Stimulated activated CD8-positive, alpha-beta memory T cell treated with anti-CD3 and anti-CD28 coated beads, Interleukin-4, amount 100 ng/mL, for 1 hour (primary cell): ENCODE measurements at places on chromosomes 2 and 18.

GRCh38 chr2:31446848-31447247, 32.3 kb upstream of the XDH start:
- DNase-seq, result no peak

DNA sequence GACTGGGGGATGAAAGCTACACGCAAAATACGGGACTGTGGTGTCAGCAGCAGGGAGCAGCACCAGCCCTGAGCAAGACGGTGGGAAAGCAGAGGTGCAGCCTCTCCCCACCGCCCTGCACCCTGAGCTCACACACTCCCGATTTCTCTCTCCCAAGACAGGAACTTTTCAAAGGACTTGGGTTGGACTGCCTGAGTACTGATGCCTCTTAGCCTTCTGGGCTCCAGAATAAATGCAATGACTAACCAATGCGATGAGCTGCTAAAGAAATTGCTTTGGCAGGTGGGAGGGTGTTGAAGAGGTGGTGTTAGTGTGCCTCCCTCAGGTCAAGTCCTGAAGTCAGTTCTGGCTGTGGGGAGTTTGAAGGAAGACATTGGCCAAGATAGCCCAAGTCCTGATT, 9.6 kb downstream of the TRIM54 start:
- no peak for DNase-seq

GRCh38 chr2:99181624-99182000, 628 bp downstream of the MRPL30 start:
- DNase-seq, result no peak

GRCh38 chr2:112257575-112257974, 2.7 kb upstream of the ZC3H8 start:
- no peak for DNase-seq

DNA sequence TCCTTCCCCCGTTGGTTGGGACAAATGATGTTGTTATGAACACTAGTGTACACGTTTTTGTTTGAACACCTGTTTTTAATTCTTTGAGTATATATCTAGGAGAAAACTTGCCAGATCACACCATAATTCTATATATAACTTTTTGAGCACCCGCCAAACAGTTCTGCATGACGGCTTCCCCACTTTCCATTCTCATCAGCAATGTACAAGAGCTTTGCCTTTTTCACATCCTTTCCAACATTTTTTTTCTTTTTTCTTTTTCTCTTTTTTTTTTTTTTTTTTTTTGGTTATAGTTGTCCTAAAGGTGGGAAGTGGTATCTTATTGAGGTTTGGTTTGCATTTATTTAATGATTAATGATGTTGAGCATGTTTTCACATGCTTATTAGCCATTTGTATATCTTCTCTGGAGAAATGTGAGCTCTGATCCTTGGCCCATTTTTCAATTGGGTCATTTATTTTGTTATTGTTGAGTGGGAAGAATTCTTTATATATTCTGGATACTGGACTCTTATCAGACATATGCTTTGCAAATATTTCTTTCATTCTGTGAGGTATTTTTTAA, 86.9 kb upstream of the ZC3H15 start:
- DNase-seq, result no peak

DNA sequence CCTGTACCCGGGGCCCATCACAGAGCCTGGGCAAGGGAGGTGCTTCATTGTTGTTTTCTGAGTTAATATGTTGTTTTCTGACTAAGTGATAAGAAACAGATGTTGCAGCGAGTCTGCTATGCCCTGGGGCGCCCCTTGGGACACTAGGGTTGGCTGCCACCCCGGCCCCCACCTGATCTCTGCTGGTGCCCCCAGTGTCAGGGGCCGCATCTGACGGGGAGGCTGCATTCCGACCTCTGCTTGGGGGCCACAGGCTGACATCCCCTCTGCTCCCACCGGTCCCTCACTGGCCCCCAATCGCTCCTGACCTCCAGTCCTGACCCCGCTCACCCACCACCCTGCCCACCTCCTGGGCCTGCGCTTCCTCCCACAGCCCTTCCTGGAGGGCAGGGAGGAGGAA, 65.9 kb downstream of the LONRF2 start:
- no peak for DNase-seq

GRCh38 chr2:1256632-1257324, 156.5 kb upstream of the TPO start:
- no peak for DNase-seq

- no peak for DNase-seq
These were observed 87.0 kb downstream of the WDR7 start for GRCh38 chr18:56738184-56738583.

DNA sequence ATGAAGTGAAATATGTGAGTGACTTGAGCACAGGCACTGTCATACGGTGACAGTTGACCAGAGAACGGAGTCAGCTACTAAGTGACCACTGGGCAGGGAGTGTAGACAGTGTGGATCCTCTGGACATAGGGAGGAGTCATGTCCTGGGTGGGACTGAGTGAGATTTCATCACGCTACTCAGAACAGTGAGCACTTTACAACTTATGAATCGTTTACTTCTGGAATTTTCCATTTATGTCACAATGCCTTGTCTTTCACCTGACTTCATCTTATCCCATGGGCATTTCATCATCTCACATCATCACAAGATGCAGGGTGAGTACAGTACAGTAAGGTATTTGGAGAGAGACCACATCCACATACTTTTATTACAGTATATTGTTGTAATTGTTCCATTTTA, 29.0 kb downstream of the PTPRM start:
- DNase-seq, result no peak

GRCh38 chr2:168687314-168687713, 115.1 kb upstream of the NOSTRIN start:
- no peak for DNase-seq

GRCh38 chr18:48367557-48367956, 41.6 kb downstream of the ZBTB7C start:
- no peak for DNase-seq

DNA sequence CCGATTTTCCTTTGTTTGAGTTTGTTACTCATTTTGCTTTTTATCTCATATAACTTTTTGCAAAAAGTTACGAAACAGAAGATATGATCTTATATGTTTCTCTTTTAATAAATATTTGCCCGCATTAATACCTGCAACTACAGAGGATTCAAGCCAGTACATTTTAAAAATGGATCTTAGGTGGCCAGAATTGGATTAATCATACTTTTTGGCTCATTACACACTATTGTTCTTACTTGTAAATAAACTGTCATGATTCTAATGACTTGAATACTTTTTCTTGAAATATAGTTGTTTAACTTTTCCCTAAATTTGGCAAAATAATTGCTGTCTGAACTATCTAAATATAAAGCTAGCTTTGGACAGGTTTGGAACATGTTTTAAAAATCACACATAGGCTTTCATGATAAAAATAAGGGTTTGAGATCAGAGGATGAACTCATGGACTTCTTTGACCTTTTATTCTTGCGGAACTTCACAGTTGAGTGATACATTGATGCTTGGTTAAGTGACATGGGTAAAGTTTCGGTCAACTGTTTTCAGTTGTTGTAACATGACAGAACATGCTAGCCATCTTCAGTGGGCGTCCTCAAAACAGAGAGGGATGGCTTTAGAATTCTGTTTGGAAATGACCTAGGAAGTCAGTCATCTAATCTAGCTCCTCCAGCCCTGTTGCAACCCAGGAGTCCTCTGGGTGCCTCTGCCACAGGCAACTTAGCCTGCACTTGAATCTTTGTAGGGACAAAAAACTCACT, 44.5 kb downstream of the LTBP1 start:
- no peak for DNase-seq
